ENCODE measurements at places on chromosomes 11 and 22.

DNA sequence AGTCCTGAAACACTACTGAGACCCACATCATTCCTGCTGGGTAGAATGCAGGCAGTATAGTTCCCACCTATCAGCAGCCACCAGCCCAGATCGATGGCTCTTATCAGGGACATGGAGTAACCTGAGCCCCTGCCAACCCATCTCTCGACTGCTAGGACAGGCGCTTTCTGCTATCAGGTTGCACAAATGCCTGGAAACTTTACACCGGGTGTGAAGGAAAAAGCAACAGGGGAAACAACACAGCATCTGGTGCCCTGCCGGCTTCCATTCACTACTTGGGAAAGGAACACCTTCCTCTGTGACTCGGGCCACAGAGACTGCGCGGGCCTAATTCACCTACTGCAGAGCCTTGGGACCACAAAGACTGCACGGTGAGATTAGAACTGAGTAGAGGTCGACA lies 18.5 kb downstream of the RBFOX2 start:
- no peak for DNase-seq

DNA sequence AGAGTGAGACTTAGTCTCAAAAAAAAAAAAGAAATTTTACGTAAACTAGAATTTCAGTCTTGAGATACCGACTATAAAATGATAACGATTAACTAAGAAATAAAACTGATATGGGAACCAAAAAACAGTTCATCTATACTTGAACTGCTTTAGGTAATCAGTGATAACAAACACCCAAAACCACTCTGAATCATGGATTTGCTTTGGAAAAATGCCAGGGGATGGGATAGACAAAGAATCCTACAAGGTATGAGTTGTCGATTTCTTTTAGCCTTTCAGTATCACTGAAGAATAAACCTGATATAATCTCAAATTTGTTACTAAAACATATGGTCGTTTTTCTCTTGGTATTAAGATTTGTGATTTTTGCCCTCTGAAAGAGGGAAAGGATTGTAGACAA lies 13.7 kb downstream of the CSTF3 start:
- DNase-seq = no peak

DNA sequence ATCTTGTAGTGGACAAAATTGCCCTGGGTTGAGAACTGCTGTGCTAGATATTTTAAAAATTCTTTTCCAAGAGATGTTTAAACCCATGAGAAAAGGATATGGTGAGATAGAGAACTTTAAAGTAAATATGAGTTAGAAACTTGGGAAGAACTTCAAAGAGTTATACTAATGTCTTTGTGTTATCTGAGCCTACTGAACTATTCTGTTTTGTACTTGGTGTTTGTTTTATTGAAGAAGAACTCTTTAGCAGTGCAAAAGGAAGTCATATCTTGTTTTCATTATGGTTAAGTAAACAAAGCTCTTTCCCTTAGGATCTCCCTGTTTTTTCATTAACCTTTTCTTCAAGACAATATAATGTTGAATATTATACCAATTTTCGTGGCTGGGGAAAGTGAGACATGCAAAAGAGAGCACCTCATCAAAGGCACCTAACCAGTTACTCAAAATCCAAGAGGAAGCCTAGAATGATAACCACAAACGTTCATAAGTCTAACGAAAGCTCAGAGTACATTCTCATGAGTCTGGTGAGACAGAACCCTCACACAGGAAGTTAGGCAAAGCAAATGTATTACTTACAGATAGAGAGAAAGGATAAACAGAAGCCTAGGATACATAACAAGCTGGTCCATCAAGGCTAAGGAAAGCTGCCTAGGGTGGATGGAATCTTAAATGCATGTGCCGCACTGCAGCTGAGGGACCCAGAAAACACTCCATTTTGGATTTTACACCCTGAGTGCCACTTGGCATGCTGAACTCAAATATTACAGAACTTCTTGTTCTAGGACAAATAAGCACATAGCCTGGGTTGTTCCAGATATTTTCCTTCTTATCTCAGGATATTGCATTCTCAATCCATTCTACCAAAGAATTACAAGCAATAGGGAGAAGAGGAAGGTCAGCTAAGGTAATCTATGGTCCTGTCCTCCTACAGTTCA lies 112.5 kb upstream of the ANO3 start:
- no peak for DNase-seq

DNA sequence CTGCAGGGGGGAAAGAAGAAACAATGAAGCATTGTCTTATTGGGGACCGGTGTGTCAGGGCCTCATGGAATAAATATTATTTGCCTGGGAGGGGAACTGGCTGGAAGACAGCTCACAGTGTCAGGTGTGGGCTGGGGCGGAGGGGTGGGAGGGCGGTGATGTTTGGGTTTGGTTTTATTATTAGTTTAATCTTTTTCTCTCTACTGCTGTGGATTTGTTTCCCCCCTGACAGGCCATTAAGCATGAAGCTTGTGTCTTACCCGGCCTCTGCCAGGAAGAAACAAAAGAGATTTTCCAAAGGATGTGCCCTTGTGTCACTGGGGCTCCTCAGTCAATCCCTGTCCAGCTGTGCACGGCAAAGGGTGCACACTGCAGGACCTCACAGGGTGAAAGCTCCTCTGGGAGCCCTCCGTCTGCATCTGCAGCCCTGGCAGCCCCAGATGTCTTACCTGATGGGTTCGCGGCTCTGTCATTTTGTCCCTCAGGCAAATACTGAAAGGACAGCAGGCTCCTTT lies 203.1 kb upstream of the TMEM45B start:
- no peak for DNase-seq

GRCh38 chr11:117407016-117407415 lies 79.4 kb downstream of the CEP164 start:
- DNase-seq = no peak

Data from thoracic aorta (tissue), 2 donors.